ENCODE measurements at places on chromosomes 4 and X.

- DNase-seq, result no peak
Measured at GRCh38 chr4:149403081-149403480, 412.6 kb downstream of the IQCM start.

- peak; percentile 41 for DNase-seq
Measured at GRCh38 chr4:25030277-25031076, at the start of gene LGI2. Gene LGI2, minus strand, starts transcription at chr4:25030946. Its CDS starts 253 bp downstream, at chr4:25030693.

- DNase-seq, result no peak
Measured at GRCh38 chr4:53543561-53543960, 47.7 kb downstream of the LNX1 start.

GRCh38 chr4:176036585-176037205 lies 28.9 kb upstream of the WDR17 start:
- no peak for DNase-seq

- DNase-seq, result no peak
Measured at GRCh38 chr4:5774416-5775036, 63.5 kb downstream of the EVC start.

- no peak for DNase-seq
Measured at GRCh38 chr4:114495471-114495928, 103.1 kb upstream of the UGT8 start.

- no peak for DNase-seq
Measured at GRCh38 chr4:35884714-35885480, 359.4 kb downstream of the ARAP2 start.

DNA sequence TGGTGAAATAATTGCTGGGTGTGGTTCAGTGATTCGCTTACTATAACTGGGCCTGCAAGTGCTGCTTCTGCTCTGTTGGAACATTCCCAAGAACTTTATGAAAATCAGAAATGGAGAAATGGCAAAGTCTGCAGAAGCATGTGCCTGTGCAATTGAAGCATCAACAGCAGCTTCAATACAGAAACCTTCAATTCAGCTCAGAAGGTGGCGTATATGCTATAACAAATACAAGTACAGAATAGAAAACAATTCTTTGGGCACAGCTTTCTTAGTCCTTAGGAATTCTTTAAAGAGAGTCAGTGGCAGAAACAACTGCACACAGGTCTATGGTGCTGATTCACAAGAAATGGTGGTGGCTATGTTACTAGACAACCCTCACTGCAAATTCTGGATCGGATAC lies 18.0 kb upstream of the PDHA2 start:
- DNase-seq, result no peak

GRCh38 chr4:14742054-14742453 lies 260.2 kb upstream of the CPEB2 start:
- DNase-seq, result no peak

GRCh38 chr4:95742872-95743271 lies 97.0 kb upstream of the PDHA2 start:
- no peak for DNase-seq

- no peak for DNase-seq
Measured at GRCh38 chr4:14087459-14087858, 459.9 kb upstream of the BOD1L1 start.

GRCh38 chr4:6992728-6993677 lies 50.2 kb upstream of the TADA2B start:
- no peak for DNase-seq

DNA sequence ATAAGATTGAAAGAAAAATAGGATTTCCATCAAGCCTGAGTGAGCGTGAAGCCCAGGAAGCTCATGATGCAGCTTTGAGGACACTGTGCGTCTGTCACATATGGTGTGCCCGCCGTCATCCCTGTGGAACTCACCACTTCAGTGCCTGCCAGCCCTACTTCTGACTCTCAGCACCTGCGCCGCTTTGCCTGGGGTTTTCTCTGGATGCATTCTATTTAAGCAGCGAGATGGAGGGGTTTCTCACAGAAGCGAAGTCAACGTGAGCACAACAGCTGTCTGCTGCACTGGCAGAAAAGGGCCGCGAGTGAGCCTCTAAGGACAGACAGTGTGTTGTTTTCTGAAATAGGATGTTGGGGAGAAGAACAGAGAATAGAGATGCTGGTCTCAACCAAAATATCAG lies 6.2 kb upstream of the TMEM128 start:
- no peak for DNase-seq

DNA sequence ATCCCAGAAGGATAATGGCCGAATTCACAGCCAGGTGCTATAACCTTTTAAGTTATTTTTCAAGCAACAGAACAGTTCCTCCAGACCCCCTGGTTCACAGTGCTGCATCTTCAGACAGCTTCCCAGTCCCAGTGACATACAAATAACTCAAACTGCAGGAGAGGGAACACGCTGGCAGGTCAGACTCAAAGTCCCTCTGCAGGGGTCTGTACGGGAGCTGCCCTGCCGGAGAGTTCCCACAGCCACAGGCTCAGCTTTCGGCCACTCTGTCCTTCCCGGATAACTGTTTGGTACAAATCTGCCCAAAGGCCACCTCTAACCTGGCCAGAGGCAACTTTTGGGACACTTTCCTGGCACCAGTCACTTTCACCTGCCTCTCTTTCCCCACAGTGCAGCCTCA lies 230.2 kb downstream of the AFAP1 start:
- no peak for DNase-seq

- DNase-seq, result no peak
Measured at GRCh38 chrX:97224148-97224547, 340.4 kb downstream of the RPA4 start.

DNA sequence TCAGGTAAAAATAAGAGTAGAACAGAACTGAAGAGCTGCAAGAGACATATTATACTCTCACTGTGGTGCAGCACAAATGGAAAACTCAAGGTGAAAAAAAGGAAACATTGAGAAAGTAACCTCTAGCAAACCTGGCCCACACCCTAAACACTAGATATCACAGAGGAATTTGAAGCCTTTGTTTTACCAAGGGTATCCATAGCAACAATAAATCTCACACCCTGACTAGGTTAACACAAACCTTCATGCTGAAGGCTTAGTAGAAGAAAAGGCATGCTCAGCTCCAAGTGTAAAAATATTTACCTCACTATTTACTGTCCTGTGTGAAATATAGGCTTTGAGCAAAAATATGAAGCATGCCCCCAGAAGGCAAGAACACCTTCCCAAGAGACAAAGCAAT lies 61.9 kb upstream of the TAB3 start:
- DNase-seq, result no peak

All from progenitor cell of endocrine pancreas (in vitro differentiated cells).